ENCODE measurements at places on chromosomes 4 and X.

- DNase-seq = no peak
These were observed 28.5 kb upstream of the ANK2 start for GRCh38 chr4:113020966-113021365.

DNA sequence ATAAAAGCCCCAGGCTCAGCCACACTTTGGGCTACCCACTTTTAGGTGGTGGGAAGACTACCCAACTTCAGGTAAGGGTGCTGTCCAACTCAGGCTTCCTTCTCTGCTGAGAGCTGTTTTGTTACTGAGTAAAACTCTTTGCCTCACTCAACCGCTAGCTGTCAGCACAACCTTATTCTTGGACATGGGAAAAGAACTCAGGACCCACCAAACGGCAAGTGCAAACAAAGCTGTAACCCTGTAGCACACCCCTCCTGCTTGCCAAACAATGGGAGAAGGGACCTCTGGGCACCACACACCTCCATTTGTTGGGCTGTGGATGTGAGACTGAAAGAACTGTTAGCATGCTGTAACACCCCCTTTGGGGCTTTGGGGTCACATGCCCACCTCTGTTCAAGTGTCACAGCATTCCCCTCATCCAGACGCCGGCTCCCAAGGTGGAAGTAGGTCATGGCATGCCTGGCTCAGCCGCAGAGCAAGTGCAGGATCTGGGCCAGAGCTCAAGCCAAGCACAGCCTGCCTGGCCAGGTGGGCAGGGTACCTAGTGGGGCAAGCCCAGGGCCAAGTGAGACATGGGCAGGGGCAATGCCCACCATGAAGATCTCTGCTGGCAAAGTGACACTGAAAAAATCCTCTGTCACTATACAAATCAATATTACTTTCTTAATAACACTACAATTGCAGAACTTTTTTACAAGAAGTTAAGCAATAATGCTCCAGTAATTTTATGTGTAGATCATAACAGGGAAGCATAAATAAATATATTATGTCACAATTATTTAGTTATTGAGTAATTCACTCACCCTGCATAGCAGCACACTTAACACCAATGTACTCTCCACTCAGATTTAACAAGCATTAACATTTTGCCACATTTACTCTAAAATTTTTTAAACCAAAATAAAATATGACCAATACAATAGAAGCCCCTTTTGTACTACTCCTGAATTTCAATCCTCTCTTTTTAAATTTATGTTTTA lies 107.2 kb downstream of the TBCK start:
- DNase-seq = no peak

DNA sequence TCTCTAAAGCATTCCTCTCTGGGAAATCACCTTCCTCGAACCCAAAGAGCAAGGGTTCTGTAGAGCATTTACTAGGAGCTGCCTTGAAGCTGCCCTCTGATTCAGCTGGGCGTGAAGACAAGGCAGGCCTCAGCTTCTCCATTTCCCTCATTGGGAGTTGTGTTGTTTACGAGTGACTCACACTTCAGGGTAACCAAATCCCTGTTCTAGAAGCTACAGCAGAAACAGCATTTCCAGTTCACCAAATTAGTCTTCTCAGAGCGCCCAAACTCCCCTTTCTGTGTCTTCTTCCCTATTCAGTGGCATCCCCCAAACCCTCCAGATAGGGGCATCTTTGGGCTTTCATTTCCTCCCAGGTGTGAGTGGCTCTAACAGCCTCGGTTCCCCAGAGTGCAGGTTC lies 863 bp upstream of the XPNPEP2 start:
- no peak for DNase-seq

GRCh38 chrX:45699158-45699557 lies 498.5 kb upstream of the DIPK2B start:
- DNase-seq = no peak

- DNase-seq = no peak
These were observed 981.3 kb downstream of the C4orf33 start for GRCh38 chr4:130077275-130077674.

DNA sequence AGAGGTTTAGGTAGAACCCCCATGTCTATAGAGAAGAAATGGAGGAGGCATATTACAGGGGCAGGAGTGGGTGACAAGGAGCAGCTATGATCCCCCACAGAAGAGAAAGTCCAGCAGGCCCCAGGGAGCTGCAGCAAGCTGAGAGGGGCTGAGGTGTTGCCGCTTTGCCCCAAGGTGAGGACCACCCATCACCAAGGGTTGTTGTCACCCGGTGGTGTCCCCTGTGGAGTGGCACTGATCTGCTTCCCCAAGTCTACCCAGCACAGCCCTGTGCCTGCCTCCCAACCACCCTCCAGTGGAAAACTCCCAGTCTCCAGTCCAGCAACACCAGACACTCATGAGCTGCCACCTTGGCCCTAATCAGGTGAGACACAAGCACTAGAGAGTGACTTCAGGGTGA lies 149.3 kb upstream of the NOCT start:
- no peak for DNase-seq

All from activated T-cell treated with anti-CD3 and anti-CD28 coated beads, Interleukin-2, amount 50 U/mL, for 24 hours (primary cell).